Activated gamma-delta T cell treated with Interleukin-2 at 50 U/mL for 16 hours (primary cell): ENCODE measurements at places on chromosomes 6 and 20.

DNA sequence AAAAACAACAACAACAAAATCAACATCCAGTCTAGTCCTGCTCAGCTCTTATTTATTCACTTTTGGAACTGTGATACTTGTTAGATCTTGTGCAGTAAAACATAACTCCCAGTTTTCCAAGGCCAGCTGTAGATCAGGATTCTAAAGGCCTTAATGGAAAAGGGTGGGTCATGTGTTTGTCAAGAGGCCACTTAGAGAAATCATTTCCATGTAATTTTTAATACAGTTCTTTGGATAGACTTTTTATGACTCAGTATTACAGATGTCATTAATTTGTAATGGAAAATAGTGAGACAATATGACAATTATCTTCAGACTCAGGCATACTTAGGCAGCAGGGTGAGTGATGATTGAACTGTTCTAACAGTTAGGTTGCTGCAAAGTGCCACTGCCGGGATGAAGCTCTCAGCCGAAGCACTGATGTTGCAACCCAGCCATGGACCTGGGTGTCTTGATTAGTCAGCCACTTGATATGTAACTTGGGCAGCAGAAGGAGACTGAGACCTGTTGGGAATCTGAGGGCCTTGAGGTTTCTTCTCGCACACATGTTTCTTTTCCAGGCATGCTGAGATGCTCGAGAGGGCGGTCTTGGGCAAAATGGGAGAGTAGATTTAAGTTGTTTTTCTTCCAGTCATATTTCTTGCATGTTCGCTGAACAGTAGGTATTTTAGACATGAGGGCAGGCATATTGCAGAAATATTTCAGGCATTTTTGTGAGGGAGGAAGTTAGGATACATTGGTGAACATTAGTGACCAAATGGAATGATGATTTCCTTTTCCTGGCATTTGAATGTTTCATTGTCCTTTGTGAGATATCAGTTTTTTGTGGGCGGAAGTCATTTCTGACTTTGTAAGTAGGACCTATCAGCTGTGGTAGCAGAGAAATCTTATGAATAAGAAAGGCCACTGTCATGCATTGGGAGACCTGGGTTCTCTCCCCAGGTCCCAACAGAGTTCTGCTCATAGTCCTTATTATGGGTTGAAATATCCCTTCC is 52.3 kb downstream of the SLX4IP start:
- DNase-seq = no peak

- no peak for DNase-seq
Observed at GRCh38 chr6:2751871-2752270, 1.1 kb upstream of the MYLK4 start.

- DNase-seq = no peak
Observed at GRCh38 chr20:62876902-62877816, 15.5 kb upstream of the TCFL5 start.

GRCh38 chr20:21101932-21102575 is 4.1 kb downstream of the LINC00237 start:
- DNase-seq = peak; percentile 3

DNA sequence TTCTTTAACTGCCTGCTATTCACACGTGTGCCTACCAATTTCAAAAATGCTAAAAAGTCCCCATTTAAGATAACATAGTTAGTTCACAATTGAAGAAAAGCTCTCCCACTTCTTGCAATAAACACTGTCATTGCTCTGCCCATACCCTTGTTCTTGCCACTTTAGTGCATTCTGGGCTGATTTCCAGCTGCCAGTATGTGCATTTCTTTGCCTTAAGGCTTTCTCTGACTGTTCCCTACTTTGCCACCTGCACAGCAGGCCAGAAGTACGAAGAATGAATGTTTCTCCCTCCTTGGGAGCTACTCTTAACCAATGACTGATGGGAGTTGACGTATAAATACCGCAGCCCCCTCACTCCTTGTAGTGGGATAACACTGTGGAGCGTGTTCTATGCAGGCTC is 16.0 kb upstream of the ATRN start:
- DNase-seq = no peak

- no peak for DNase-seq
Observed at GRCh38 chr20:37856932-37857660, 45.8 kb upstream of the VSTM2L start.

GRCh38 chr20:16230402-16230801 is 342.8 kb downstream of the KIF16B start:
- DNase-seq = no peak

- no peak for DNase-seq
Observed at GRCh38 chr6:21149470-21149869, 444.1 kb upstream of the SOX4 start.

DNA sequence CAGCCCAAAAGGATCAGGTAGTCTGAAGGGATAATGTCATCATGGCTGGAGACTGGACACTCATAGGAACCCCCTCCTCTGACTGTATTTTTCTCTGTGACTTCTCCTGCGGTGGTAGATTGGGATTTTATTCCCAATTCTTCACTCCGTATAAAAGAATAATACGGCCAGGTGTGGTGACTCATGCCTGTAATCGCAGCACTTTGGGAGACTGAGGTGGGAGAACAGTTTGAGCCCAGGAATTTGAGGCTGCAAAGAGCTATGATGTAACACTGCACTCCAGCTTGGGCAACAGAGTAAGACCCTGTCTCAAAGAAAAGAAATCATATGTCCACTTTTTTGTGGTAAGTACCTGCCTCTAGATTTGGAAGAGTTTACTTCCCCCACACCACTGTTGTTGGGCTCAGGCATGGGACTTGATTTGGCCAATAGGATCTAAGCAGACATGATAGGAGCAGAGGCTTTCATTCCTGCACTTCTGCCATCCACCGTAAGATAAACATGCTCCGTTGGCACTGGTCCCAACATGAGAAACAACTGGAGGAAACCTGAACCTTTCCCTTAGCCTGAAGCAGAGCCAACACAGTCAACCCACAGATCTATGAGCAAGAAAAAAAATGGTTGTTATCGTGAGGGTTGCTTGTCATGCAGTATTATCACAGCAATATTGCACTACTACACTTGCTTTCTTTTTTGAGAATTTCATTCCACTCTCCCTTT is 82.0 kb downstream of the JPH2 start:
- DNase-seq = no peak

DNA sequence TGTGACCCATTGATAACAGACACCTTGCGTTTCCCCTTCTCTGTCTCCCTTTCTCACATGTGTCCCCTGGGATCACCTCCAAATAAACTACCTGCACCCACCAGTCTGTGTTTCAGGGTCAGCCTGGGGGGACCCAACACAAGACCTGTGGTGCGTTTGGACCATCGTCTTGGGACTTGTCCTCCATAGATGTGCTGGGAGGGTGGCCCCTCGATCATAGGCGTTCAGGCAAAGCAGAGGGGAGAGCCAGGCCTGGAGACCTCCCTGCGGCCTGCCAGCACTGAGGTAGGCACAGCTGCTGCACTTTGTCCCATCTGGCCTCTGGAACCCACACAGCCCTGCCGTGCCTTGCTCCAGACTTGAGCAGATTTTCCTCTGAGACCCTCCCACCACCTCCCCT is 18.1 kb downstream of the CST9 start:
- DNase-seq = no peak

GRCh38 chr6:142753196-142753595 is 191.8 kb downstream of the HIVEP2 start:
- DNase-seq = no peak

- DNase-seq = no peak
Observed at GRCh38 chr20:17803765-17804164, 104.0 kb downstream of the BANF2 start.

- no peak for DNase-seq
Observed at GRCh38 chr6:39686976-39687375, 38.2 kb downstream of the KIF6 start.

DNA sequence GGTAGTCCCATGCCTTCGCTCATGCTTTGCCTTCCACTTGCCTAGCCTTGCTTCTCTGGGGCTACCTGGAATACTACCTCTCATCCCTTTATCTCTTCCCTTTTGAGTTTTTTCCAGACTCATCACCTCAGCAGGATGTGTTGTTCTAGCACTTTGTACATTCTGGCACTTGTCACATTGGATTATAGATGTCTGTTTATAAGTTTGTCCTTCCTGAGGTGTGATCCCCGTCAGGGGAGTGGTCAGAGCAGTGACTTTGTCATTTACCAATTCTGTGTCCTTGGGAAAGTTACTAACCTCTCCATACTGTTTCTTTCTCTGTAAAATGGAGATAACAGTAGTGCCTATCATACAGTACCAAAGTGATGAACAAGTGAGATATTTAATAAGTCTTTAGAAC is 66.5 kb downstream of the CTNNBL1 start:
- no peak for DNase-seq

- DNase-seq = no peak
Observed at GRCh38 chr6:14259594-14260152, 142.1 kb downstream of the CD83 start.

DNA sequence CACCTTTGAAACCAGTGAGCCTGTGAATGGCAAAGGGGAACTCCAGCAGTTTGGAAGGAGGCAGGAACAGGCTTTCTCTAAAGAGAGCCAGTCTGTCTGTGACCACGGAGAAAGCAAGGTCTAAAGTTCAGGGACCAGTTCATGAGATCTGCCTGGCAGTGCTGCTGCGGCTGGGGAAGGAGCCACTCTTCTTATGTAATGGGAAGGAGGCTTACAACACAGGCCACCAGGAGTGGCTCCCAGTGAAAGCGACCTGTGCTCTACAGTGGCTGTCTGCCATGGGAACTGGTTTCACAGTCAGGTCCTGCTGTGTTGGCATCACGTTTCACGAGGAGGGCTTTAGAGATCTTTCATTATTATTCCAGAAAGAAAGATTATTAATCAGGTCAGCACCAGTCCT is 291.9 kb upstream of the PRDM1 start:
- DNase-seq = no peak

DNA sequence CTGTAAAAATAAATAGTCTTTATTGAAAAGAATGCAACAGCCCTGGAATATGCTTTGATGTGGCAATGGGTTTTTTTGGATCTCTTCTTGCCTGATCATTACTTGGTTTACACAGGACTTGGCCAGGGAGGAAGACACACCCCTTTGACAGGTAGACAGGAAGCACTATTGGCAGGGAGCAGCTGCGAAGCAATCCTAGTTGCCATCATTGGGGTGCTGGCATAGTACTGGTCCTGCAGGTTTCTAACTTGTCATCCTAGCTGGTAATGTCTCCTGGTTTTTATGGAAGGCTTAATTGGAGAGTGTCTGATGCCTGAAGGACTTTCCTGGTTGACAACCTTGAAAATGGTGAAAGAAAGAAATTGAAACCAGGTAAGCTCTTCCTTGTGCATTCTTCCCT is 71.2 kb upstream of the CCN6 start:
- DNase-seq = no peak

DNA sequence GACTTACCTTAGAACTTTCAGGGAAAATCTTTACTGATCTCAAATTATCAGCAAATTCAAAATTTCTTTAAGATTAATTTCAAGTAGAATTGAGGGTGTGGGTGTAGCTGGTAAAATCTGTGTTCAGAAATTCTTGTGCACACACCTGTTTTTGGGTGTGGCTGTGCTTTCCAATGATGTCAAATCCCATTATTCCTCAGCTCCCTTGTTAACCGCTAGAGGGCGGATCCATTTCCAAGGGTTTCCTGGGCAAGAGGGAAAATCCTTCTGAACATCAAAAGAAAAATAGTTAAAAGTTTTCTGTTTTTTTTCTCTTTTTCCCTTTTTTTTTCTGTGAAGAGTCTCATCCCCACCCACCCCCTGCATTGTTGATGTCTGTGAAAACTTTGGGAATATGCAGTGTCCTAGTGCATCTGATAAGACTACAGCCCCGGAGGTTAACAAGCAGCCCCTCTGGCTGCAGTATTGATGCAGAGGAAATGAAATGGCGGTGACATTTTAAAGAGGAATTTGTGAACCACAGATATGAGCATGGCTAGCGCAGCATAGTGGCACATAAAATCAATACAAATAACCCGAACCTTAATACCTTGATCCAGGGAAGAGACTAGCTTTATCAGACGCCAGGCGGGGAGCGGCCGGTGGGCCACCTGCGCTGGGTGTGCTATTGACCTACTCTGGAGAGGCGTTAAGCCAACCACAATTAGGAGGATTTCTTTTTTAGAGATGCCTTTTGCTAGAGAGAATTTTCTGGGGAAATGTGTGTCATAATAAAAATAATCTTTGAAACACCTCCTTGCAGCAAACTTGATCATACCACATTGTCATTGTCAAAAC is 130.9 kb downstream of the FOXA2 start:
- no peak for DNase-seq

- no peak for DNase-seq
Observed at GRCh38 chr20:31712564-31713311, 9.9 kb downstream of the BCL2L1 start.

DNA sequence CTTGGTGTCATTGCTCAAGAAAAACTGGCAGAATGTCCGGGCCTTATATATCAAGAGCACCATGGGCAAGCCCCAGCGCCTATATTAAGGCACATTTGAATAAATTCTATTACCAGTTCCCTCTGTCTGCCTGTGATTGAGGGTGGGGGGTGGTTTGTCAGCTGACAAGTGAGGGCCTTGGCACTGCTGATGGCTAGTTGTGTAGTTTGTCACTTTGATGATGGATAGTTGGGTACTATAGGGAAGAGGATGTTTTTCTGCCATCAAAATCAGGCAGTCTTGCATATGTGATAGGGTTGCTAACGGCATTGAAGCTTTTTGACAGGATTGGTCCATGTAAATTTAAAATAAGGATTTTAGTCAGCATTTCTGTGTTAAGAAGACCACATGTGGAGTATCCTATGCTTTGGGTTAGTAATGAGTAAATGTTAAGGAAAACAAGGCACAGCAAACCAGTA is 2.5 kb downstream of the RPL10A start:
- no peak for DNase-seq

DNA sequence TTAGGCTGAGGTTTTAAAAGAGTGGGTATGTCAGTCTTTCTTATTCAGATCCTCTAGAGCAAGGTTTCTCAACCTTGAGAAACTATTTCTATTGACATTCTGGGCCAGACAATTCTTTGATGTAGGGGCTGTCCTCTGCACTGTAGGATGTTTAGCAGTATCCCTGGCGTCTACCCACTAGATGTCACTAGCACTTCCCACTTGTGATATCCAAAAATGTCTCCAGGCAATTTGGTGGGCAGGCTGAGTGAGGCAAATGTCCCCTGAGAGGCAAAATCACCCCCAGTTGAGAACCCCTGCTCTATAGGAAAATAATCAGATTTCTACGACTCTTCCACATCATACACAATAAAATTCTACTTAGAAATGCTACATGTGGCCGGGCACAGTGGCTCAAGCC is 7.7 kb upstream of the ZKSCAN8 start:
- DNase-seq = no peak
